Adipocyte (in vitro differentiated cells): ENCODE measurements at places on chromosomes 16 and 17.

GRCh38 chr16:66616592-66616991, 12.1 kb downstream of the CMTM3 start:
- DNase-seq: peak; percentile 30

- DNase-seq: no peak
Observed at GRCh38 chr16:30004424-30004776, 6.4 kb downstream of the DOC2A start.

- DNase-seq: peak; percentile 13
Observed at GRCh38 chr16:48217708-48218107, 26.4 kb upstream of the LONP2 start.

GRCh38 chr17:75834279-75834920, 9.8 kb downstream of the UNC13D start:
- DNase-seq: no peak

- DNase-seq: no peak
Observed at GRCh38 chr17:19510903-19511302, 22.8 kb upstream of the SLC47A1 start.

GRCh38 chr16:4373909-4374742, 2.5 kb downstream of the VASN start:
- peak; percentile 95 for DNase-seq

- DNase-seq: no peak
Observed at GRCh38 chr17:30363715-30364202, 15.0 kb upstream of the CPD start.
